ENCODE measurements at places on chromosomes 2 and 18.

DNA sequence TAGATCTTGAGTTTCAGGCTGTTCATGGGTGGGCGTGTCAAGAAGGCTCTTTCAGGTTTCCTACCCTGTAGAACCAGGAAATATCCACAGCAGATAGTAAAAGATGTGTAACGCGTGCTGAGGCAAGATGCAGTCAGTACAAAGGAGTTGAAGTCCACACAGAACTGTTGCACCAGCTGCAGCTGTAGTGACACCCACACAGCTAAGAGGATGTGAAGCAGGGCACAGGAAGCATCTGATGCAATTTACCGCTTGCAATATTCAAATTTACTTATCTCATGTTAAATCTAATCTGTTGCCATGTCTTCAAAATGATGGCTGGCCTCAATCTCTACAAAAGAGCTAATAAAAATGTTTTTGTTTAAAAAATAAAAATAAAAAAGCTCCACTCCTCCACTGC, 132.8 kb downstream of the ARHGAP15 start:
- DNase-seq: no peak

DNA sequence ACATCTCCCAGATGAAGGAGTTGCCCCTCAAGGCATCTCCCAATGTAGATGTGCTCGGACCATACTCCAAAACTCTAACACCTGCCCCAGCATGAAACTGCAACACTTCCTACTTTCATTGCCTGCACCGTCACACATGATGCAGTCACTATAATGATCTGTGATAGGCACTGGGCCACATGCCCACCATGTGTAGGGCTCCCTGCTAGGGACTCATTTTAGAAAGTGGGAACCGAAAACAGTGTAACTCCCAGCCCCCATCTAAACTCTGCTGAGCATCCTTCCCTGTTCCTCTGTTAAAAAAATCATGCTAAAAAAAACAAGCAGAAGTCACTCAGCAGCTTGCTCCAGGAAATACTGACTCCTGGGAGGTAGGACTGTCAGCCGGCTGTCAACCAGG, 496.1 kb upstream of the RAB6C start:
- DNase-seq: no peak

DNA sequence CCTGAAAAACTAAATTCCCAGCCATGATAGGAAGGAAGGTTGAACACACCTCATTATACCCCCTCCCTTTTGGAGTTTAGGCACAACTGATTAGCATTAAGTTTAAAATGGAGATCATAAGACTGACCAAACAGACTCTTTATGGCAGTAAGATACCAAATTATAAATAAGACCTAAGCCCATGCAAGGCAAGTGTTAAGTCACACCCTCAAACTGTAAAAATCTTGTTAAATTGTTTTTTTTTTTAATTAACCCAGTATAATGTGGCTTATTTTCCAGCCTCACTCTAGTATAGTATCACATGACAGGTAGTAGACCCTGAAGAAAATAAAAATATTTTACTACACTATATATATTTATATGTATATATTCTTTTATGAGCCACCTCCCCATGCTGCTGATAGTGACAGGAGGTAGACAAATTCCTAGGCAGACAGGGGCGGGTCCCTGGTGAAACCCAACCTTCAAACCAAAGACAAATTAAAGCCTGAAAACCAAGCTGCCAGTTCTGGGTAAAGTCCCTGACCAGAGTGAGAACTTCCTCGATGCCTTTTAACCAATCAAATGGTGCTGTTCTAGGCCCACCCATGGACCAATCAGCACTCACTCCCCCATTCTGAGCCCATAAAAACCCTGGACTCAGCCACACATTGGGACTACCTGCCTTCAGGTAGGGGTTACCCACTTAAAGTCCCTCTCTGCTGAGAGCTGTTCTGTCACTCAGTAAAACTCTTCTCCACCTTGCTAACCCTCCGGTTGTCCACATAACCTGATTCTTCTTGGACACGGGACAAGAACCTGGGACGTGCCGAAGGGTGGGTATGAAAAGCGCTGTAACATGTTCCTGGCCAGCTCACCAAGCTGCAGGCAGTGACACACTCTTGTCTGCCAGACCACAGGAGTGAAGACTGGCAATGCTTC, 123.9 kb upstream of the B3GNT2 start:
- DNase-seq: no peak

DNA sequence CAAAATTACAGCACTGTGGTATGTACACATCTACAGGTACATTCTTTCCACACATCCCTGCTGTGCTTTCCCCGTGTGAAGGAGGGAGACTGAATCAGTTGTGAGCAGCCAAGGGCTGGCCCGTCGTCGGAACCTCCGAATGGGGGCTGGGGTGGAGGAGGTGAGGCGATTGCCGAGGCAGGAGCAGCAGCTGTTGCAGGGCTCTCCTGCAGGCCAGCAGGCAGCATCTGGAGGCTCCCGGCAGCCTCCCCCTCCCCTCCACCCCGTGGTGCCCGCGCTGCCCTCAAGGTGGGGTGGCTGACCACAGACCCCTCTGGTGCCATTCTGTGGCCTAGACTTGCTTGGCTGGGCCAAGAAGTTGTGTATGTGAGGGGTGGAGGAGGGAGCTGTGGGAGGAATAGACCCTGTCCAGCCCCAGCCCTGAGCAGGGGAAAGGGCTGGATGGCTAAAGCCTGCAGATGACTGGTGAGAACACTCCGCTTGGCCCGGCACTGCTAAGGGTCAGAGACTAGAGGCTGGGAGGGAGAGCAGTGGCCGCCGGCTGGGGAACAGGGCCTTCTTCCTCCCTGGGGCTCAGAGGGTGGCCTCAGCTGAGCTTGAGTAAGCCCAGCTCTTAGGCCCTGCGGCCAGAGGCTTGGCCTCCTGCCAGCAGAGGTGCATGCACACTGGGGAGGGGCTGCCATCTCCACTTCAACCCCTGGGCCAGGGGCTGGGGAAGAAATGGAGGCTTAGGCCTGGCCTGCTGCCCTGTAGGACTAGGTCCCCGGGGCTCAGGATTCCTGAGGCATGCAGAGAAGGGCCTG, 7.6 kb downstream of the STAMBP start:
- DNase-seq: no peak

GRCh38 chr2:164535280-164536025, 85.8 kb downstream of the GRB14 start:
- no peak for DNase-seq

DNA sequence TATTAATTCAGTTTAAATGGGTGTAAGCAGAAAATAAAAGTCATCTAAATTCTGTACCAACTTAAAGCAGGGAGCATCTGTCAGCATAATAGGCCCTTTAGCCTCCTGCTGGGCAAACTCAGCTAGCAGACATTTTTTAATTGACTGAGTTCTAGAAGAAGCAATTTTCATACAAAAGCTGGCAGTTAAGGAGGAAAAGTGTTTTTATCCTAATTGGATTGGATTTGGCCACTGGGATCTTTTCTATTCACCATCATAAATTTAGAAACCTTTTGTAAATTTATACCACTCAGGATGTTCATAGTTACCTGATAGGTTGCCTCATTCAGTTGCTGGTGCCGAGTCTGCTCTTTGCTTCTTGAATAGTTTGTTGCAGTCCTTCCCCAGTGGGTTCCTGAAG, 262.7 kb upstream of the FSIP2 start:
- DNase-seq: no peak

DNA sequence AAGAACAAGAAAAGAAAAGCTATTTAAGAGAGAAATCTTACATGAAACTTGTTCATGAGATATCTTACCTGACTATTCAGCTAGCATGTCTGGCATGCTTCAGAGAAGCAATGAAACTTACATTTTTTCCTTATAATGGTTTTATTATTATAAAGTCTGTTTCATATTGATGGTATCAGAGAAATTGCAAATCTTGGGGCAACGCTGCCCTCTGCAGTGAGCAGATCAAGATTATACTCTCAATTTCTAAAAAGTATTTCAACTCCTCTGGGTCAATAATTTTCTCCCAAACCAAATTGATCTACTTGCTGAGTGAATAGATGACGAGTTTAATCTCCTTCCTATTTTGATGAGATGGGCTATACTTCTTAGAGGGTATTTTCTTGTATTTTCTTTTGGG, 235.6 kb downstream of the NUP35 start:
- DNase-seq: no peak
